ENCODE measurements at places on chromosomes 2 and 18. TPM values are rescaled to one million over a fixed set of nuclear protein-coding genes. Genes with fewer than 3 reads are reported as not detected.

The MTX2 gene
- 25.5 TPM for total RNA-seq

The UGT1A5 gene
- 0.68 TPM for total RNA-seq

The PRKRA gene
- 25.3 TPM for total RNA-seq

The SLC38A11 gene
- total RNA-seq, result 0.48 TPM

- ATAC-seq, result no peak
Measured at GRCh38 chr18:24446953-24447538, 13.4 kb upstream of the HRH4 start.

GRCh38 chr2:151766437-151767153, 32.3 kb upstream of the NEB start:
- peak; percentile 18 for ATAC-seq

DNA sequence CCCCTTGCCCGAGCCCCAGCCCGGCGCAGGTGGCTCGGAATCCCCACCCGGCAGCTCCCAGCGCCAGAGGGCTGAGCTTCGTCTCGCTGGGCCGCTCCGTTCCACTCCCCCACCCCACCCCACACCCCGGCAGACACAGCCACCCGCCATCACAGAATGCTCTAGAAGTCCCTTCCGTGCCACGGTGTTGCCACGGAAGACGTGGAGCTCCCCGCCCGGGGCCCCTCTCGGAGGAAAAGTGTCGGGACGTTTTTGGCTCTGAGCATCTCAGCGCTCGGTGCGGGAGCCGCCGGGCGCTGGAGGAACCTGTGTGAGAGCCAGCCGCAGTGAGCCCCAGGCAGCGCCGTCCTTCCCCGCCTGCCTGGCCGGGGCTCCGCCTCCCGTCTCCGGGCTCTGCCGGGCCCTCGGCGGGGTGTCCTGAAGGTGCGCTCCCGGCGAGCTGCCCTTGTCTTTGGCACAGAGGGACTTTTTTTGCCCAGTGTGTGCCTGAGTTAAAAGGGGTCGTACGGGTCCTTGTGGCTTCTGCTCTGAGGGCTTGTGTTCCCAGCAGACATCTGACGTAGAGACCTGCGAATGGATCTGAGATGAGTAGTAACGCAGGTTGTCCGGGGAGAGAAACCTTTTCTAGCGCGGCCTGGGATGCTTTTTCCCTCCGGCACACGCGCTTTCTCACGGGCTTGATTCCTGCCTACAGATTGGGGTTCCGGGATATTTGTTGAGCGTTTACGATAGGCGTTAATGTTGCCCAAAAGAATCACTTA, 1.8 kb downstream of the ZCCHC2 start:
- peak; percentile 36 for ATAC-seq

DNA sequence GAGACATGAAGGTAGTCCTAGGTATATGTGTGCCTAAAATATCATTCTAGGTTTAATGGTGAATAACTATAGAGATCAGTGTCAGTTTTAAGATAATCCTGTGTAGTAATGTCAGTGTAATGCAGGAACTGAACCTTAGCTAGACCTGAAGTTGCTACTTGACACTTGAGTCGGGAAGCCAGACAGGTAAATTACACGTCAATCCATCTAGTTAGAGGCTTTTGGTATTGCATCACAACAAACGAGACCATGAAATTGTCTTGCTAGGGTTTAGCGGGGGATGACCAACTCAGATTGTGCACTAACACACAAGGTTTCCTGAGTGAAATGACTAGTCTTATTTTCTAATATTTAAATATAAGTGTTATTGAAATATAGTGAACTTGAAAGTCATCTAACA, 2.0 kb downstream of the YPEL5 start:
- no peak for ATAC-seq

DNA sequence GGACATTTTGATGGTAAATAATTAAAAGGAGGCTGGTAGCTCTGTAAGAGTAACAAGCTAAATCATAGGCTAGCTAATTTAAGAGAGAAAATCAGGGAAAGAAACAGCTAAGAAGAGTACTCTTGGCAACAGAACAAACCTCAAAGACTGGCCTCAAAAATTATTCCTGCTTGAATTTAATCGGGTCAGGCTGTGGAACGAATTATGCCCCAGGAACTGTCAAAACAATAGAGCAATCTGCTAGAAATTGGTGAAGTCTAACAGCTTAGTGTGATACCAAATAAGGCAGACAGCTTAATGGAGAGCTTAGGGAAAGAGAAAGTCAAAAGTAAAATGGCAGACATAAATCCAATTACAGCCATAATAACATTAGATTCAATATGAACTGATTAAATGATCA, 215.7 kb downstream of the MREG start:
- ATAC-seq, result no peak

DNA sequence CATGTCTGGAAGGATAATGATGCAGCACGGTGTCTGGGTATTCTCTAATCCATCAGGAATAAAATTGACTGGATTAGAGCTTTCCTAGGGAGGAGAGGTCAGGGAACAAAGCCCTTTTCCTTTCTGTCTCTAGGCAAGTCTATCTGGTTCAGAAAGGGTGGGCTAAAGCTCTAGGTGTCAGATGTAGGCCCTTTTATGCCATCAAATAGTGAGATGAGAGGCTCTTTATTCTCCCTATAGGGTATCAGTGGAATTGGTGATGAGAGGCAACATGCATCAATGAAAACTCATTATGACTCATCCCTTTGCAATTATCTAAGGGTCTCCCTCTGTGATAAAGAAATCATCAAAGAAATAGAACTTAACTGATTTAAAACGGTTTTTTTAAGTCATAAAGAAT, 328.0 kb upstream of the CRIM1 start:
- no peak for ATAC-seq

- ATAC-seq, result no peak
Measured at GRCh38 chr2:97775074-97775473, 61.7 kb downstream of the ZAP70 start.

- ATAC-seq, result no peak
Measured at GRCh38 chr2:109463891-109464290, 149.9 kb downstream of the SEPTIN10 start.

Data from esophagus mucosa (tissue), 1 donor.